ENCODE measurements at places on chromosomes 16 and 17. TPM values are rescaled to one million over a fixed set of nuclear protein-coding genes. Genes with fewer than 3 reads are reported as not detected.

The RRAD gene
- total RNA-seq: 0.30 TPM

The DRC3 gene
- 0.89 TPM for total RNA-seq

DNA sequence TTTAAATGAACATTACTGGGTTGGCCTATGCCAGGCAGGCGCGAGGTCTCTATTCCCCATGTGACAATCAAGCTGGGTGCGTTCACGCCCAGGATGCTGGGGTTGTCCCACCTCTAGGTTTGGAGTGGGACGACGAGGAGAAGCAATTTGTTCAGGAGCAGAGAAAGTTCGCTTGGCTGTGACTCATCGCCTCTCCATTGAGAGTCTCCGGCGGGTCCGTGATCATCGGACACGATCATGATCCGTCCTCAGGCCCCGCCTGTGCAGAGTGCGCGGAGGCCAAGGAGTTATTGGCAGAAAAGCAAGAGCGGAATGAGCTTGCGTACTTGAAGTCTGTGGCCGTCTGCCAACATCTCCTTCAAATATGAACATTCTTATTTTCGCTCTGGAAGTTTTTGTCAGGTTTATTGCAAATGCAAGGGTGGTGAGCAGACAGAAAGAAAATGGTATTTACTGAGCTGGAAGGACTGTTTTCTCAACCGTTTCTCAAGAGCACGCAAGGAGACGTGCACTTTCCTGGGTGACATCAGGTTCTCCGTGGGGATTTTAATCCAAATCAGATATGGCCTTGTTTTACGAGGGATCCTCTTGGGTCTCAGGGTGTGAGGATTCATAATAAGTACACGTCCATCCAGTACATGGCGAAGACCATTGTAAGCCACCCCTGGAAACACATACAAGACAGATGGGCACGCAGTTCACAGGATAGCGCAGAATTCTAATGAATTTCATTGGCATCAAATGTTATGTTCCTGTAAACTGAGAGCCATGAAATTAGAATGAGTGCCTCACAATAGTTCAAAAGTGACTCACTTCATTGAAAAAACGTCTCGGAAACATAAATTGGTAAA lies 70.1 kb upstream of the CREBBP start:
- DNase-seq: peak; percentile 90

DNA sequence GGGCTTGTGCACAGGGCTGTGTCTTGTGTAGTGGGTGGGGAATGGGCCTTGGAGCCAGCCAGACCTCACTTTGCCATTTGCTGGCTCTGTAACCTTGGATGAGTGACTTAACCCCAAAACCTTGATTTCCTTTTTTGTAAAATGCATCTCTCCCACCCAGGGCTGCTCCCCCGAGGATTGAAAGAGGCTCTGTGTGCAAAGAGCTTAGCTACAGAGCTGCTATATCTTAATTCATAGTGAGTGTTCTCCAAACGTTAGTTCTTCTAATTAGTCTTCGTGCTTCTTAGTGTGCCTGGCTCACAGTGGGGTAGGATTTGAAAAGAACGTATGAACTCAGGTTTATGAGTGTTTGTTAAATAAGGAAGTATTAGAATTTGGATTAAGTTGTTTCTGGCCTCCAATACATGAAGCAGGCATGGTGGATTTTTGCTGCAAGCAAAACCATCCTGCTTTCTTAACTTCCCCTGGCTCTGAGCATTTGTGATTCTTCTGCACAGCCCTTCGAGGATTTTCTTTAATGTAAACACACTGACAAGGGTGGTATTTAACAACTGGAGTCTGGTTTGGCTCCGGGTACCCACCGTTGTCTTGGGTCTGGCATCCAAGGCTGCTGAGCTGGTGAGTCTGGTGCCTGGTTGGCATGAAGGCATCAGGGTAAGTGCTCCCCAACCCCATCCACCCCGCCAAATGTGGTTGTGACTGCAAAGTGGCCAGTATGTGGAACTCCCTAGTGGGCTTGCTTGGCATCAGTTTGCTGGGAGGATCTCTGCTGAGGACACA lies 29.7 kb downstream of the KSR1 start:
- DNase-seq: no peak

DNA sequence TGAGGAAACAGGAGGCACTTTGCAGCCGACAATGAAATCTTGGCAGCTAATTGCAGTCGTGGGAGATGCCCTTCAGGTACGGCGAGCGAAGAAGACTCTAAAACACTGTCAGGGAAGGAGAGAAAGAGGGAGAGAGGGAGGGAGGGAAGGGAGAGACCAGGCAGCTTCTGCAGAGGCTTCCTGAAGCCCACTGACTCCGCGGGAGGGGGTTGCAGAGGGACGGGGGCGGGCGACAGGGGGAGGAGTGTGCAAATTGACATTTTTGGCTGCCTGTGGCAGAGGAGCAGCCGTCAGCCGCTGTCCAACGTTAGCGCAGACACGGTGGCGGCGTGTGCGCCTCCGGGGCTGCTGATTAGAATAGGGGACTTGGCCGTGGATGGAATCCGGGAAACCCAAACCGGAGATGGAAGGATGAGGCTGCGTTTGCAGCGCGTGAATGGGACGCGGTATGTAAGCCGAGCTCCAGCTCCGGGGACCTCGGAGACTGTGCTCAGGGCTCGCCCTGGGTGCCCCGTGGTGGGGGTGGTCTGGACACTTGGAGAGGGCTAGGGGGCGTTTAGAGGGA lies 849.1 kb upstream of the RBFOX1 start:
- no peak for DNase-seq

The ABCA9 gene
- total RNA-seq: not detected

The SCARF1 gene
- total RNA-seq: 0.06 TPM

GRCh38 chr17:11997972-11998233 lies 628 bp upstream of the ZNF18 start:
- DNase-seq: no peak

GRCh38 chr17:67779098-67779672 lies 46.1 kb upstream of the BPTF start:
- DNase-seq: peak; percentile 30

DNA sequence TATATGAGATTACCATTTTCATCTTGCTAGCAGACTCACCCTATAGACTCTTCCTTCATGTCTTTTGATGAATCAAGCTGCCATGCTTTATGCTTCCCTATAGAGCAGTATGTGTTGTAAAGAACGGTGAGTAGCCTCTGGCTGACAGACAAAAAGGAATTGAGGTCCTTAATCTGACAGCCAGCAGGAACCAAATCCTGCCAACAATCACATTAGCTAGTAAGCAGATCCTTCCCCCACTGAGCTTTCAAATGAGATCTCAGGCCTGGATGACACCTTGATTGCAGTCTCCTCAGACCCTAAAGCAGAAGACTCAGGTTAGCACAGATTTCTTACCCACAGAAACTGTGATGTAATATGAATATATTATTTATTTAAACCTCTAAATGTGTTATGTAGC lies 577.0 kb downstream of the CDH11 start:
- no peak for DNase-seq

DNA sequence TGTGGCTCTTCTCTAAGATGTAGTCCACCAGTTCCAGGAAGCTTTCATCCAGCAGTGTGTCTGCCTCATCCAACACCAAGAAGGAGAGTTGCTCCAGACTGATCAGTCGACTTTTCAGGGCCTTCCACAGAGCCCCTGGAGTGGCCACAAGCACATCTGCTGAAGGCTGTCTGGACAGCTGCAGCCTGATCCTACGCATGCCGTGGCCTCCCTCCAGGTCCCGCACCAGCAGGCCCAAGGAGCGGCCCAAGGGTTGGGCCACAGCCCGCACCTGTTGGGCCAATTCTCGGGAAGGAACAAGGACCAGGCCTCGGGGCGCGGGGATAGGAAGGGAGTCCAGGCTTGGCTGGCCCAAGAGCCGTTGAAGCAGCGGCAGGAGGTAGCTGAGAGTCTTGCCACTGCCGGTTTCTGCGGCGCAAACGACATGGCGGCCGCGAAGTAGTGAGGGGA lies 729 bp downstream of the DDX28 start:
- DNase-seq: peak; percentile 41

DNA sequence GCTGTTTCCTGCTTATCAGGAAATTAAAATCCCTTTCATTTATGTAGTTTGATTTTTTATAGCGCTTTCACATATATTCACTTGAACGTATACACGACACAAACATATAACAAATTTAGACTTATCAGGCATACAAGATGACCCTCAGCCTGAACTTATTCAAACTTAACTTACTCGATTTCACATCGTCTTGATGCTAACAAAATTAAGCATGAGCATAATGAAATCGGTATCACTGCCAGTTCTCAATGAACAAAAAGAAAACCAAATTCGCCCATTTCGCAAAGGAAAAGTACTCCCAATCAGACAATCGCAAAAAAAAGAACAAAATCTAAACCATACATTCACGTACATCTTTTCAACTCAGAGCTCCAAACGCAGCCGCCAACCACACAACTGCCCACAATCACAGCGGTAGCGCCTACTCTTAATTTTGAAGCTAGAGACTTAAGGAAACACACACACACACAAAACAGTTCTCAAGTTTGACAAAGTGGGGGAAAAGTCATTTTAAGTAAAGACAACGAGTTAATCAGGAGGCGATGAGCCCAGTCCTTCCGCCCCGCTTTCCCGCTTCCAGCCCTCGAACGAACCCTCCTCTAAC lies 1.1 kb downstream of the GJC1 start:
- no peak for DNase-seq

- no peak for DNase-seq
These were observed 318.0 kb downstream of the SOX9 start for GRCh38 chr17:72438783-72439182.

DNA sequence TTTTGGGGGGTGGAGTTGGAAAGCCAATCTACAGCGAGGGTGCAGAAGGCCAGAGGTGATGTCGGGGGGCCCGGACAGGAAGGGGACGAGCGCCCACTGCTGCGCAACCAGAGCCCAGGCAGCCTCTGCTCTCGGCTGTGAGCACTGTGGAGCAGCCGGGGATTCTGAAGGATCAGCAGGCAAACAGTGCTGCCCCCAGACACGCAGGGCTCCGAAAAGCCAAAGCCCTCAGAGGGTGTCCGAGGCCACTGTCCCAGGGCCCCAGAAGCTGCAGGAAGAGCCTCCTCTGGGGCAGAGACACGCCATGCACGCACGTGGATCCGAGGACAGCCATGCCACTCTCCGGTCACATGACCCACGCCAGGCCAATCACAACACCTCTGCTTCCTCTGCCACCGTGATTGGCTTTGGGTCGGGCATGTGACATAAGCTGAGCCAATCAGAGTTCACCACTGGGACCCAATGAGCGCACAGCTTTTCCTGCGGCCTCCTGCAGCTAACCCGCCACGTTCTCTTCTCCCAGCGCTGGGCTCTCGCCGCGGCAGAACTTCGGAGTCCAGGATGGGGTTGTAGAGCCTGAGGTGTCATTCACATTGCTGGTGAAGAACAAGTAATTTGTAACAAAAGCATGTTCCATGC lies 40.7 kb downstream of the ACTG1 start:
- DNase-seq: peak; percentile 65

GRCh38 chr16:79970551-79971236 lies 370.2 kb upstream of the MAF start:
- no peak for DNase-seq

DNA sequence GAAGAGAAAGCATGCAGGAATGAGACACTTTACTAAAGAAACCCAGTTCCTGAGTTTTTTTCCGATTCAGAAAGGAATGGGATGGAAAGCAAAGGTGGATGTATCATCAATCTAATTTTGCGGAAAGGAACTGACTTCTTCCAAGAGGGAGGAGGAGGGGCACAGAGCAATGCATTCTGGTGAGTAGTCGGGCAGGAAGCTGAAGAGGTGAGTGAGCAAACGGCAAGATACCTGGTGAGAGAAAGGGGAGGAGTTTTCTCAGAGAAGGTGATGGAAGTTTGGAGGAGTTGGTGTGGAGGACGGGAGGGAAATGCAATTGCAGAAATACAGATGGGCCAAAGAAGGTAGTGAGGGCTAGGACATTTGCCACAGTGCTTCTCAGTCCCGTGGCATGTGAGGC lies 713.2 kb downstream of the KCNJ2 start:
- no peak for DNase-seq

DNA sequence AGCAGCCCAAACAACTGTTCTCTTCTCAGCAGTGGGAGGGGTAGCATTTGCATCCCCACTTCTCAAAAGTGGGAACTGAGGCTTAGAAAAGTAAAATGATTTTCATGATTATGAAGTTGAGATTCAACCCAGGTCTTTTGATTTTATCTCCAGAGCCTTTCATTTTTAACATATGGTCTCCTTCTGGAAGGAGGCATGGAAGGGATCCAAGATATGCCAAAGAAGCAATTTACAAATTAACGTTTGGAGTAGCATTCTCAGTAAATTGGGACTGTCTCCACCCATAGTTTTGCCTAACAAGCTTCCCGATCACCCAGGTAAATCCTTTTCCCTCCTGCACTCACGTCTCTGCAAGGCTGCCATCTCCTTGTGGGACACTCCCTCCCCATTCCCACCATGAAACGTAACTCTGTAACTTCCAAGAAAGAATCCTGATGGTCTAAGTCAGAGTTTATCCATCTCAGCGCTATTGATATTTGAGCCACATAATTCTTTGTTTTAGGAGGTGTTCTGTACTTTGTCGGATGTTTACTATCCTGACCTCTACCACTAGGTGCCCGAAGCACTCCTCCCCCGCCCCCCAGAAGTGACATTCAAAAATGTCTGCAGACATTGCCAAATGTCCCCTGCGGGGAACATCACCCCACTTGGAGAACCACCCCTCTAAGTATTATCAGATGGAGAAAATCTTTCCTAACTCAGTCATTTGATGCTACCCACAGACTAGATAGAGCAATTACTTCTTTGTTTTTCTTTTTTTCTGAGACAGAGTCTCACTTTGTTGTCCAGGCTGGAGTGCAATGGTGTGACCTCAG lies 32.9 kb upstream of the NFAT5 start:
- no peak for DNase-seq

DNA sequence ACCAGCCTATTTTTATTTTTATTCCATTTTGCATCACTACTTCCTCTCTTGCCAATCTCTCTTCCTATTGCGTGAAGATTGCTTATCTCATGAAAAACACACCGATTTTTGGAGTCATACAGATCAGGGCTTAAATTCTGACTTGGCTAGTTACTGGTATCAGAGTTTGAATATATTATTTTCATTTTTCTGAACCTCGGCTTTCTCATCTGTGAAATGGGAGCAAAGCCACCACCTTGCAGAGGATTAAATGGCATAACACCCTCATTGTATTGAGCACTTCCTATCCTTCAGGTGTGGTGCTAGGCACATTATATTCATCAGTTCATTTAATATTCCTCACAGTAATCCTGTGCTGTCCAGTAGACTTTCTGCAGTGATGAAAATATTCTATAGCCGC lies 208.8 kb downstream of the HAPSTR1 start:
- no peak for DNase-seq

DNA sequence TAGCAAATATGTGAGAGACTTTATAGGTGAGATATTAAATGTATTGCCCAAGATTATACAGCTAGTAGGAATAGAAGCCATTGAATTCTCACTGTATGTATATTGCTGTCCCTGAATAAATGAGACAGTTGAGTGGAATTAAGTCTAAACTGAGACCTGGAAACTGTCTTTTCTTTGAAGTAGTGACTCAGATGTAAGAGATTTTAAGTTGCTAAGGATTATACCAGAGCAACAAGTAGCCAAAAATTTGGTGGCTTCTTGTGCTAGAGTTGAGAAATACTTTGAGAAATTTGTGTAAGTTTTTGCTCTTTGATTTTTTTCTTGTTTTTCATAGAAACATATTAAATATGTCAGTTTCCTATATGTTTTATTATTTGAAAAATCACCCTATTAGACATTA lies 58.7 kb downstream of the TANC2 start:
- no peak for DNase-seq
